ENCODE measurements at places on chromosomes 6 and 20. TPM values are rescaled to one million over a fixed set of nuclear protein-coding genes. Genes with fewer than 3 reads are reported as not detected.

The THBD gene
- total RNA-seq, result 1.5 TPM

The CCDC170 gene
- 0.15 TPM for total RNA-seq

The UNC5CL gene
- total RNA-seq, result 0.15 TPM

The LRRC73 gene
- under 0.01 TPM for total RNA-seq

The NNAT gene
- total RNA-seq, result 32.0 TPM

The CD24 gene
- 0.17 TPM for total RNA-seq

The TMEM244 gene
- not detected for total RNA-seq

Measured in bronchus fibroblast of lung (primary cell).